ENCODE measurements at places on chromosomes 1 and 21.

DNA sequence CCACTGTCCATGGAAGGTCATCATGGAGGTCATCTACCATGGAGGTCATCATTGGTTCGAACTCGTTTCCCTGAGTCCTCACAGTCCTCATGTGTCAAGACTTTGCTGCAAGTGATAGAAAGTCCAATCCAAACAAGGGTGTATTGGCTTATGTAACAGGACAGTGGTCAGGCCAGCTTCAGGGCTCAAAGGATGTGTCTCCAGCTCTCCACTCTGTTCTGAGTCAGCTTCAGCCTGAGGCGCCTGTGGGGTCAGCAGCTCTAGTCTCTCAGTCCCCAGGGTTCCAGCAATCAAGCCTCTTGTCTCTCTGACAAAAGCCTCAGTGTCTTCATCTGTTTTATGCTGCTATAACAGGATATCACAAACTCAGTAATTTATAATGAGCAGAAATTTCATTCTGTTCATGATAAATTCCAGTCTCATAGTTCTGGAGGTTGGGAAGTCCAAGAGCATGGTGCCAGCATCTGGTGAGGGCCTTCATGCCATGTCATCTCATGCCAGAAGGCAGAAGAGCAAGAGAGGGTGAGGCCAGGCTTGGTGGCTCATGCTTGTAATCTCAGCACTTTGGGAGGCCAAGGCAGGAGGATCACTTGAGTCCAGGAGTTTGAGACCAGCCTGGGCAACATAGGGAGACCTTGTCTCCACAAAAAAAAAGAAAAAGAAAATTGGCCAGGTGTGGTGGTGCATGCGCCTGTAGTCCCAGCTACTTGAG lies 19.5 kb downstream of the A3GALT2 start:
- DNase-seq: no peak

DNA sequence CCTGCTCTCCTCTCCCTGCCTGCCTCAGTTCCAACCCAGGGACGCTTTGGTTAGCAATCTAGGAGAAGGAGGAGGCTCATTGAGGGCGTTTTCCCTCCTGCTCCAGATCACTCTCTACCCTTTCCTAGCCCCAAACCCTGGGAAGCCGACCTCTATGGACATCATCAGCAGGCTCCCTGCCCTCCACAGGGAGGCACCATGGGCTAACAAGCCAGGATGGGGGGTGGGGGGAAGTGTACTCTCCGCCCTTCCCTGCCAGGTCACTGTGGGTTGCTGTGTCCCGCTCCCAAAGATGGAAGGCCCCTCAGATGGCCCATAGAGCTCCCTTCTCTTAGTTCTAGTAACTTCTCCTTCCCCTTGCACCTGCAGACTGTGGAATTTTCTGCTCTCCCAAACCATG lies 35.7 kb downstream of the KCND3 start:
- DNase-seq: no peak

- DNase-seq: no peak
Observed at GRCh38 chr21:14548779-14549178, 2.7 kb upstream of the SAMSN1 start.

GRCh38 chr1:225693085-225693696 lies 40.3 kb upstream of the ENAH start:
- no peak for DNase-seq

Data from fibroblast of skin of right biceps (primary cell).